Activated CD4-positive, alpha-beta T cell treated with anti-CD3 and anti-CD28 coated beads, Interleukin-2, Interleukin-6, amounts not matched to agents 100 ng/mL and 50 ng/mL, durations not matched to agents 16 hours and 8 hours (primary cell): ENCODE measurements at places on chromosomes 4 and X.

DNA sequence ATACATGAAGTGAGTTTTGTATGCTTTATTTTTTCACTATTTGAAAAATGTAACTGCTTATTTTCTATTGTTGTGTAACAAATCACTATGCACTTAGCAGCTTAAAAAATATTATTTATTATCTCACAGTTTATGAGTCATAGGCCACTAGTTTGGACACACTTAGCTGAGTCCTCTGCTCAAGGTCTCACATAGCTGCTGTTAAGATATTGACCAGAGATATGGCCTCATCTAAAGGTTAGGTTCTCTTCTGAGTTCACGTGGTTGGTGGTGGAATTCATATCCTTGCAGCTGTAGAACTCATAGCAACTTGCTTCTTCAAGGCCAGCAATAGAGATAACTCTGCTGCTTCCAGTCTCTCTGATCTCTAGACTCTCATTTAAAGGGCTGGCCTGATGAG is 534.4 kb downstream of the SPRY1 start:
- DNase-seq = no peak

- no peak for DNase-seq
Measured at GRCh38 chr4:82792912-82793649, 5.5 kb downstream of the SCD5 start.

DNA sequence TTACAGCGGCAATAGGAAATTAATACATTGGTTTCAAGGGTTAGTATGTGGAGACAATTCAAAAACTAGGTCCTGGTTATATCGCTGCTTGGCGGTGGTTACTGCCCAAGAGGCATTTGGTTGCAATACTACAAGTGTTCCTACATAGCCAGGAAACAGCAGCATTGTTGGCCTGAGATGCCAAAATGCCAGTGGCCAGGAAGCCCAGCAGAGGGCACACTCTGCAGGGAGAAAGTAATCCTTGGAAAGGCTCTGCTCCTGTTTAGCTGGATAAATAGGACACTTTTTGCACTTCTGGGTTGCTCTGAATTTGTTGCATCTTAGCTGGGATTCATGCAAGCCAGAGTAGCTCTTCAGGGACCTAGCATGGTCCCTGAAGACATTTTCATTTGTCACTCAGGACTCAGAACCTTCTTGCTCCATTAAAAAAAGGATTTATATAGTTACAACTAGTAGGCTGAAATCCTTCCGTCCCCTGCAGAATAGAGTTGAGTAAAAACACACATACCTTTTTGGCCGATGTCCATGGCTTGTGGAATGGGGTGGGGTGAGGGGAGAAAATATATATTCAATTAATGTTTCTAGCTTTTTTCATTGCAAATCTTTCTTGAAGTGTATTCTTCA is 8.1 kb upstream of the GPR119 start:
- DNase-seq = peak; percentile 14

DNA sequence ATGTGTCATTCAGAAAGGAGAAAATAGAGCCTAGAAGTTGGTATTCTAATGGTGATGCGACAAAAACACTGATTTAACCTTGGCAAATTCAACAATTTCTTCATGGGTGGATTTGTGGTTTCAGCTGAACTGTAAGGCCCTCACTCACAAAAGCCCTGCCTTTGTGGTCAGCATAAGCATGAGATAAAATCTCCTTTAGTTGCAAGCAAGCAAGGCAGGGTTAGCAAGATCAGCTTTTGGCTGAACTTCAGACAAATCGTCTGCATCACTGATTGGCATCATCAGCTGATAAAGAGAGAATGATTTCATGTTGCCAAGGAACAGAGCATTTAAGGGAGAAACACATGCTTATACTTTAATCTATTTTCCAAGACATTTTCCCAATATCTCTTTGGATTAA is 2582.2 kb downstream of the PCDH7 start:
- DNase-seq = no peak

- DNase-seq = no peak
Measured at GRCh38 chr4:1626941-1627340, 57.2 kb downstream of the FAM53A start.

GRCh38 chr4:151469970-151470369 is 61.0 kb downstream of the FHIP1A start:
- DNase-seq = no peak

- DNase-seq = no peak
Measured at GRCh38 chrX:46838974-46839480, 2.2 kb downstream of the RP2 start.

DNA sequence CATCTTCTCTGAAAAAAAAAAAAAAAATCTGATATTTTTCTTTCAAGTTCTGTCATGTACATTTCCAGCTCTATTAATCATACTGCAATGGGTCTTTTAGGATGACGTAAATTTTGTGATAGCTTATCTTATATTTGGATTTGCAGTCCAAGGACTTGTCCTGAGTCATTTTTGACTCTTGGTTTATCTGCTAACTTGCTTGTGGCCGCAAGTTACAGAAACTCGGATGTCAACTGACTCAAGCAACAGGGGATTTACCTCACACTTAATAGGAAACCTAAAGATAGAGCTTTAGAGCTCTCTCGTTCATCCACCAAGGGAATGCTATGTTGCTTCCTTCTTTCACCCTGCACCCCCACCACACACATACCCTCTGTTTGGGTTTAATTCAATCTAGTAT is 1433.8 kb upstream of the TENM3 start:
- DNase-seq = no peak

DNA sequence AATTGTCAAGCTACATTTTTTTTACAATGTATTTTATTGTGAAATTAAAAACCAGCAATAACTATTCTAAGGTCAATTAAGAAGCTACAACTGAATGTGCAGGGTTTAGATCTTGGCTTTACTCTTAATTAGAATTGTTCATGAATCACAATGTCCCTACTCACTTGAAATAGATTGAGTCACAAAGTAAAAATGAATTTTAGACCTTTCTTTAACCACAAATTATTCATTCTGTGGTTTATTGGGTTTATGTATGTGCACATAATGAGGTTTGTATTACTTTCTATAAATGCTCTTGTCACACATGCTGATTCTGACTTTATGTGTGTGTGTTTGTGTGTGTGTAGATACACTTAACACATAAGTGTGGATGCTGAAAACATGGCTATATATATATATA is 647.0 kb upstream of the AADAT start:
- DNase-seq = no peak

DNA sequence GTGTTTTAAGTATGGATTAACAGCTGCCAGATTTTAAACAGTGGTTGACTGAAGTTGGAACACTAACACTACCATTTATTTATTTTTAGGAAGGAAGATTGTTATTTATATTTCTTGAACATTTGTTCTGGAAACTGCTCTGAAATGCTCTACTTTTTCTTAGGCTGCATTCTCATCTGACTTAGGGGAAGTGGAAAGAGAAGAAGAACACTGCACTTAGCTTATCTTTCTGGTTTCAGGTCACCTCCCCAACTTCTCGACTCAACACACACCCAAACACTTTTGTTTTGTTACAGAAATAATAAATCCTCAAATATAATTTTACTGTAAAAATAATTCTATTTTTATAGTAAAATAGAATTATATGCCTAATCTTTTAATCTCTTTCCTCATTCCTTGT is 18.6 kb downstream of the BLTP1 start:
- no peak for DNase-seq

GRCh38 chrX:103274284-103274683 is 2.3 kb downstream of the TCEAL5 start:
- DNase-seq = no peak

- no peak for DNase-seq
Measured at GRCh38 chr4:174135936-174136406, 147.5 kb downstream of the FBXO8 start.

GRCh38 chr4:151169223-151169622 is 69.8 kb downstream of the RPS3A start:
- DNase-seq = no peak

- no peak for DNase-seq
Measured at GRCh38 chrX:39518476-39519029, 579.2 kb downstream of the BCOR start.
